ENCODE measurements at places on chromosomes 5 and 9.

DNA sequence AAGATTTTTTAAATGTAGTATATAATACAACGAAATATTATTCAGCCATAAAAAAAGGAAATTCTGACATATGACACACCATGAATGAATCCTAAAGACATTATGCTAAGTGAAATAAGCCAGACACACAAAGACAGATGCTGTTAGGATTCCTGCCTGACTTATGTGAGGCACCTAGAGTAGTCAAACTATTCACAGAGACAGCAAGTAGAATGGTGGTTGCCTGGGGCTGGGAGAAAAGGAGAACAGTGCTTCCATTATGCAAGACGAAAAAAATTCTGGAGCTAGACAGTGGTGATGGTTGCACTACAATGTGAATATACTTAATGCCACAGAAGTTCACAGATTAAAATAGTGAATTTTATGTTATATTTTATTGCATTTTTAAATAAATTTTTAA is 66.8 kb downstream of the SPOCK1 start:
- DNase-seq, result no peak

GRCh38 chr9:7265181-7265580 is 507.4 kb downstream of the KDM4C start:
- no peak for DNase-seq

DNA sequence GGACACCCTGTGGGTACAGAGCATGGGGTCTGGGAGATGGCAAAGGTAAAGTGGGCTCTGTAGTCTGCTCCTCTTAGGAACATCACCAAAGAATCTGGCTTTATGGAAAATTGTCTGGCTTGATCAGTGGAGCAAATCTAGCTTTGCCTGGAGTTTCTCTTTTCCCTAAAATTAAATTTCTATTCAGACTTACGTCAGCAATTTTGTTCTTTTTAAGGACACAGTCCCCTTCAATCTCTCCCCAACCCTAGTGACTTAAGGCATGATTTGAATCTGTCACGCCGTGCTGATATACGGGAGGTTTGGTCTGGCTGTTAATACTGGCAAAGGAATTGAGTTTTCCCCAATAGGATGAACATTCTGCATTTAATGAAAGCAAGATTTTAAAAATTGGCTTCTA is 72.3 kb upstream of the ERCC6L2 start:
- no peak for DNase-seq

DNA sequence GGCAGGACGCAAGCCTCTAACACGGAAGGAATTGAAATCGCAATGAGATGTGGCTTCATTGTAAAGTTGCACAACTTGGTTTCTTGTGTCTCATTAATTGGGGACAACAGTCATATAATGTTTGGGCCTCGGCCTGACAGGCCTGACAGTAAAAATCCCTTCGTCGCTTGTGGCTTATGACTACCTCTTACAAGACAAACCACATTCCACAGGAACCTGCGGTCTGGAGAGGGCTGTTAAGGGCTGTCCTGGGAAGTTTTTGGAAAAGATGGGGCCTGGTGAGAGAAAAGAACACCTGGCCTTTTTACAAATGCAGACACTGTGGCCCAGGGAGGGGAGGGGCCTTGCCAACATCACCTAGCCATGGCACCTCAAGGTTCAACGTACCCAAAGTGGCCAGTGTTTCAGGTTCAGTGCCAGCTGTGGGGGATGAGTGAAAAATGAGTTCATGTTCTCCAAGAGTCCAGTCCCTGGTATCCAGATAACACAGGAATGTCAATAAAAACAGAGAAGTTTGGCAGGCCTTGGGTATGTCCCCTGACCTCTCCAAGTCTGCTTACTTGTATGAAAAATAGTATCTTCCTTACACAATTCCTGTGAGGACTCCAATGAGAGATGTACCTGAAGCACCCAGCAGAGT is 22.2 kb downstream of the SHB start:
- no peak for DNase-seq

- no peak for DNase-seq
Measured at GRCh38 chr5:81177061-81177460, 56.1 kb upstream of the CKMT2 start.

GRCh38 chr9:69380811-69381210 is 55.8 kb downstream of the ENTREP1 start:
- no peak for DNase-seq

GRCh38 chr5:65880496-65881072 is 45.8 kb upstream of the ERBIN start:
- no peak for DNase-seq

Data from fibroblast of skin of left biceps (primary cell).